ENCODE measurements at places on chromosomes 6 and 20. TPM values are rescaled to one million over a fixed set of nuclear protein-coding genes. Genes with fewer than 3 reads are reported as not detected.
A peak's percentile ranks its signal among the peaks of the same experiment; 100 is the strongest.

- H3K4me3 ChIP-seq = no peak overlapping the region
- H3K27me3 ChIP-seq = no peaks in the 10 kb centered on the region
- no peaks in the 10 kb centered on the region for H3K4me1 ChIP-seq
- peaks cover 6% of the 10 kb centered on the region for H3K36me3 ChIP-seq
These were observed 16.6 kb downstream of the ERGIC3 start for GRCh38 chr20:35558451-35558850.

DNA sequence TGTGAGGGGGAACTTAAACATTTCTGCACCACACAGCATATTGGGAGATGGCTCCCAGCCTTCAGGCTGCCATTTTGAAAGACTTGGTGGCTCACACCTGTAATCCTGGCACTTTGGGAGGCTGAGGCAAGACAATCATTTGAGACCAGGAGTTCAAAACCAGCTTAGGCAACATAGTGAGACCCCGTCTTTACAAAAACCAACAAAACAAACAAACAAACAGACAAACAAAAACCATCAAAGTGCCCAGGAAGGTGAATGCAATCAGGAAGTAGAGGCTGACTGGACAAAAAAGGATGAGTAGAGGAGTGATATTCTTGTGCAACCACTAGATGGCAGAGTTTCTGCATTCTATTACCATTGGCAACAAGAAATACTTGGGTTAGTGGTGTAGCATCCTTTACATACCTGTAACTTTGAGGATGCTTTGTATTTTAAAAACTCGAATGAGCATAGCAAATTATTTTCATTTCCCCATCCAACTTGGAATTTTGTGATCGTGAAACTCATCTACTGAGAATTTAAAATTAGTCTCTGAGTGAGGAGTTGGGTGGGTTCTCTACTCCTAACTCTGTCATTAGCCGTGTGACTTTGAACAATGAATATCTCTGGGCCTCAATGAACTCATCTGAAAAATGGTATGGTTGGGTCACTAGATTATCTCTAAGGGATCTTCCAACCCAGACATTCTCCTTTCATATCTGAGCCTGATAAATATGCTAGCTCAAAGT is 84.4 kb downstream of the CRYBG1 start:
- peak; percentile 9 for DNase-seq
- no peaks in the 10 kb centered on the region for H3K36me3 ChIP-seq
- peaks cover 12% of the 10 kb centered on the region for H3K4me1 ChIP-seq
- no peak overlapping the region for H3K4me3 ChIP-seq

Gene ENPP1
- total RNA-seq = 2.2 TPM

Gene L3MBTL1
- total RNA-seq = 5.2 TPM

DNA sequence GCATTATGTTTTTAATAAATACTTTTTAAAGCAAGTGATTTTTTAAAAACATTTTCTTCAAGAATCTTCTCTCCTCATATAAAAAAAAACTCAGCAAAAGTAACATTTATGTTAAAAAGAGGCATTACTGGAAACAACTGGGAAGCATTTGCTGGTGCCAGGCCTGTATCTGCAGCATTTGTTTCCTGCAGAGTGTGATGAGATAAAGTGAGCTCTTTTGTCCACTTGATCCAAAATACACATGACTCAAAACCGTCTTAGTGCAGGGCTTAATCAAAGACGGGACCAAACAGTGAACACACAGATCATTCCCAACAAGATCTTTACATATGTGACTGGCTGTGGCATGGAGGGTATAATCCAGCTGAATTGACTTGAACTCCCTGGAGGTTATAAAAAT is 28.3 kb upstream of the RIPPLY2 start:
- H3K4me3 ChIP-seq = no peak overlapping the region
- H3K36me3 ChIP-seq = no peaks in the 10 kb centered on the region
- H3K4me1 ChIP-seq = no peaks in the 10 kb centered on the region
- H3K27ac ChIP-seq = no peak overlapping the region

DNA sequence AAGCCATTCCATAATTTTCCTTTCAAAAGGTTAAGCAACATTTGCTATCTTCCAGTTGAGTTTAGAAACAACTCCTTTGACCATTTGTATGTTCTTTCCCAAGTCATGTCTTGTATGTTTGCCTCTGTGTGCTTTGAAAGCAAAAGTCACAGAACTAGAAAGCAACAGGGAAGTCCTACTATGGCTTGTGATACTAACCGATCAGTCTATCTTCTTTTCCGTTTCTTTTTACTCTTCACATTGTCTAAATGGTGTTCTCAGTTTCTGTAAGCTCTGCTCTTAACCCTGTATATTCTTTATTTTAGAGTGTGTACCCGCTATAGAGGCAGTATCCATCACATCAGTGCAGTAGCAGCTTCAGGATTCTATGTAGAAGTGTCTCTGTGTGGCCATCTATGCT is 32.9 kb downstream of the TMEM244 start:
- no peaks in the 10 kb centered on the region for H3K36me3 ChIP-seq
- DNase-seq = no peak
- no peak overlapping the region for H3K27ac ChIP-seq
- H3K4me3 ChIP-seq = no peak overlapping the region
- H3K4me1 ChIP-seq = no peaks in the 10 kb centered on the region

DNA sequence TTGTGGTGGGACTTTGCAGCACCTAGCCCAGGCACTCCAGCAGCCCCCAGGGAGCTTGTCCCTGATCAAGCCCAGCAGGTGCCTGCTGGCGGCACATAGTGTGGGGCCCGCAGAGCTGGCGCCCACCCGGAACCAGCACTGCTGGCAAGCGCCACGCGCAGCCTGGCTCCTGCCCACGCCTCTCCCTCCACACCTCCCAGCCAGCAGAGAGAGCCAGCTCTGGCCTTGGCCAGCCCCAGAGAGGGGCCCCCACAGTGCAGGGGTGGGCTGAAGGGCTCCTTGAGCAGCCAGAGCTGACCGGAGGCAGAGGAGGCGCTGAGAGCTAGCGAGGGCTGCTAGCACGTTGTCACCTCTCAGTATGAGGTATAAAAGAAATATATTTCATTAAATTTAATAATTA is 716.5 kb upstream of the MAP3K7 start:
- no peak for DNase-seq
- no peaks in the 10 kb centered on the region for H3K36me3 ChIP-seq
- no peak overlapping the region for H3K4me3 ChIP-seq
- H3K27me3 ChIP-seq = no peaks in the 10 kb centered on the region
- H3K27ac ChIP-seq = no peak overlapping the region

Measured in CD8-positive, alpha-beta memory T cell (primary cell).